ENCODE measurements at places on chromosomes 5 and 9. TPM values are rescaled to one million over a fixed set of nuclear protein-coding genes. Genes with fewer than 3 reads are reported as not detected.

MARCHF3 gene
- total RNA-seq, result 2.2 TPM

GLDC gene
- total RNA-seq, result 21.6 TPM

GRCh38 chr5:1833264-1834021 lies 32.2 kb downstream of the NDUFS6 start:
- no peaks in the 10 kb centered on the region for H3K36me3 ChIP-seq
- no peak for DNase-seq
- H3K4me3 ChIP-seq, result no peak overlapping the region
- H3K27ac ChIP-seq, result no peak overlapping the region
- no peaks in the 10 kb centered on the region for H3K4me1 ChIP-seq
- H3K27me3 ChIP-seq, result no peaks in the 10 kb centered on the region

DNA sequence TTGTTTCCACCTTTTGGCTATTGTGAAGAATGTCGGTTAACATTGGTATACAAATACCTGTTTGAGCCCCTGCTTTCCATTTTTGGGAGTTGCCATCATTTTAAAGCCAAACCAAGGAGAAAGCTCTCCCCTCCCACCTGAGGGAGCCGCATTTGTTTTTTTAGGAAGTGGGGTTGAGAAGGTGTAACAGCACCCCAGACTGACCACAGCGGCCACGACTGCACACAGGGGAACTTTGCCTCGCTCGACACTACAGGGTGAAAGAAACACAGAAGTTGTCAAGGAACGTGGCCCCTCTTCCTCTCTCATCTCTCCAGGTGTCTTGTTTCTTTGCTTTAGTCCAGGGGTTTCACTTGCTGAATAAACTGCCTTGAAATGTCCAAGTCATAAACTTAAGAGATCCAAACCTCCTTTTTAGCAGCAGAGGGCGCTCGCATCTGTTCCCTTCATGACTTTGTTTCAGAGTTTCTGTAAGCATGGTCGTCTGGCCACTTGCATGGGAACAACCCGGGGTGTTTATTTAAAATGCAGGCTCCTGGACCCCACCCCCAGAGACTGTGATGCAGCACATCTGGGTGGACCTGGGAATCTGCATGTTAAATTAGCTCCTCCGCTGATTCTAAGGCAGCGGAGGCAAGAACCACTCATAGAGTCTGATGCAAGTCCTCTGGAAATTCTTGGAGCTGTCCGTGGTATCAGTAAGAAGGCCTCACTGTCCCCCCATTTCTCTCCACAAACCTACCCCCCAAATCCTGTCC lies 2.1 kb upstream of the TTLL11 start:
- no peak for DNase-seq
- H3K27ac ChIP-seq, result no peak overlapping the region
- peaks cover 20% of the 10 kb centered on the region for H3K4me1 ChIP-seq

STPG3 gene
- total RNA-seq, result not detected

GRCh38 chr5:78627766-78628165 lies 20.8 kb downstream of the LHFPL2 start:
- H3K27ac ChIP-seq, result no peak overlapping the region
- no peak for DNase-seq
- no peaks in the 10 kb centered on the region for H3K4me1 ChIP-seq
- H3K36me3 ChIP-seq, result no peaks in the 10 kb centered on the region
- no peaks in the 10 kb centered on the region for H3K27me3 ChIP-seq
- H3K4me3 ChIP-seq, result no peak overlapping the region

INVS gene
- 13.3 TPM for total RNA-seq

- DNase-seq, result no peak
- H3K4me1 ChIP-seq, result no peaks in the 10 kb centered on the region
- no peak overlapping the region for H3K27ac ChIP-seq
- no peak overlapping the region for H3K4me3 ChIP-seq
- no peaks in the 10 kb centered on the region for H3K27me3 ChIP-seq
Observed at GRCh38 chr5:170006021-170006420, 25.7 kb upstream of the INSYN2B start.

DNA sequence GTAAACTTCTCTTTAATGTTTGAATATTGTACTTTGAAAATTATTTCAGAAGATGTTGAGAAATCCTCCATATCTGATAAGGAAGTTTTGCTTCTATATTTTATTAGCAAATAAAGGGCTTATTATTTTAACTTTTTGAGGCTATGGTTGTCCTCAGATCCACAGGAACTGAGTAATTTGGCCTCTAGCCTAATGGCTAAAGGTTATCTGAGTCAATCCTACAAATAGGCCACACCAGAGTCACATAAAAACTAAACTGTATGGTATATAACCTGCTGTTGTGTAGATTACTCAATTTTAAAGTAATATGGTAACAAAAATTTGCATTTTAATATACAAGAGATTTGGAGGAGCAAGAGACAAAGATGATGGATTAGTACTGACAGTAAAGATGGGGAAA lies 549.2 kb upstream of the GRAMD2B start:
- H3K4me3 ChIP-seq, result no peak overlapping the region
- H3K36me3 ChIP-seq, result no peaks in the 10 kb centered on the region
- H3K27me3 ChIP-seq, result no peaks in the 10 kb centered on the region
- DNase-seq, result no peak
- no peaks in the 10 kb centered on the region for H3K4me1 ChIP-seq

GRCh38 chr9:136351252-136351800 lies 12.2 kb downstream of the DNLZ start:
- H3K4me3 ChIP-seq, result peak overlapping the region; percentile 34
- H3K4me1 ChIP-seq, result peaks cover under 1% of the 10 kb centered on the region
- H3K36me3 ChIP-seq, result peaks cover 19% of the 10 kb centered on the region
- no peak overlapping the region for H3K27ac ChIP-seq
- DNase-seq, result no peak

DNA sequence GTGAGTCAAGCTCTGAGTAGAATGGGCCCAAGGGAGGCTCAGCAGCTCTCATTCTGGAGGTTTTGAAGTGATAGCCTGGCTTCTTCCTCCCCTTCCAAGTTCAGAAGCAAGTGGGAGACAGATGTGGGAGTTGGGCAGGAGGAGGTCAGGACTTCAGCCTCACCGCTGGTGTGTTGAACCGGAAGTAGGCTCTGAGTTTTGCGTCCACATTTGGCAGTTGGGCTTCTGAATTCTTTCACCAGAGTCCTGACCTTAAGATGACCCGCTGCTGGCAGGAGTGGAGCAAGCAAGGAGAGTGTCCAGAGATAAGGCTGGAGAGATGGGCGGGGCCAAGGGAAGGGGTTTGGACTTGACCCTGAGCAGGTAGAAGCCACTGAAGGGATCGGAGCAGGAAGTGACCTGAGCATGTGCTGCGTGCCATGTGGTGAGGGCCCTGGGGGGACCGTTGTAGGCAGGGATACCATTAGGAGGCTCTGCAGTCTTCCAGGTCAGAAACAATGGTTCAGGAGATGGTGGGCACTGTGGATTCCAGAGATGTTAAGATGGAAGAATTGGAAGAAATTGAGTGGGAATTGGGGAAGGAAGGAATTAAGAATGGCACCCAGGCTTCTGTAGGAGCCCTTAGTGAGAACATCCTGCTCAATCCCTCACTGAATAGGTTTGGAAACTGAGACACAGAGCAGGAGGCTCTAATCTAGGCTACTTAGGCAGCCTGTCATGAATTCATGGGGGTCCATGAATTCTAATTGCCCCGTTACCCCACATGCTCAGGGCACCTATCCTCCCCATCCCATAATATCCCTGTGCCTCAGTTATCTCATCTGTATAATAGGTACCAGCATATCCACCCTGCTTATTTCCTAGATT lies 25.9 kb downstream of the GALNT12 start:
- no peak for DNase-seq
- no peaks in the 10 kb centered on the region for H3K27me3 ChIP-seq
- no peak overlapping the region for H3K4me3 ChIP-seq
- no peak overlapping the region for H3K27ac ChIP-seq

GRCh38 chr9:113153599-113153998 lies 2.8 kb downstream of the SLC31A2 start:
- H3K4me3 ChIP-seq, result no peak overlapping the region
- H3K27ac ChIP-seq, result no peak overlapping the region
- H3K27me3 ChIP-seq, result no peaks in the 10 kb centered on the region
- DNase-seq, result no peak

- H3K4me3 ChIP-seq, result no peak overlapping the region
- no peak for DNase-seq
- no peaks in the 10 kb centered on the region for H3K27me3 ChIP-seq
- no peak overlapping the region for H3K27ac ChIP-seq
- H3K4me1 ChIP-seq, result no peaks in the 10 kb centered on the region
Observed at GRCh38 chr9:131310833-131311554, 21.5 kb downstream of the PLPP7 start.

TRIM14 gene
- 29.6 TPM for total RNA-seq

Data from esophagus squamous epithelium (tissue), 5 donors.